ENCODE measurements at places on chromosomes 3 and 15.

DNA sequence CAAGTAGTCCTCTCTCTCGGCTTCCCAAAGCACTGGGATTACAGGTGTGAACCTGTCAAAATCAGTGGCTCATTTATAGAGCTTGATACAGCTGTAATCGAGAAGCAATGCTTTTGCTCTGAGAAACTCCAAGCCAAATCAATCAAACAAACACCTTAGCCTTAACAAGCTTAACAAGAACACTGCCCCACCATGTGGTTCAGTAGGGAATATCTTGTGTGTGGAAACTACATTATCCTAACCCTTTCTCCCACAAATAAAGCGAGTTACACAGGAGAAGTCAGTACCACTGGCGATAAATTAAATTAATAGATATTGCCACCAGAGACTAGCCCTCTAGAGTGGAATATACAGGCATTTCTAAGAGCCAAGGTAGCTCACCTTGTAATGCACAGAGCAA is 13.9 kb downstream of the CDAN1 start:
- no peak for DNase-seq

- no peak for DNase-seq
Observed at GRCh38 chr15:89364341-89364740, 29.7 kb upstream of the POLG start.

DNA sequence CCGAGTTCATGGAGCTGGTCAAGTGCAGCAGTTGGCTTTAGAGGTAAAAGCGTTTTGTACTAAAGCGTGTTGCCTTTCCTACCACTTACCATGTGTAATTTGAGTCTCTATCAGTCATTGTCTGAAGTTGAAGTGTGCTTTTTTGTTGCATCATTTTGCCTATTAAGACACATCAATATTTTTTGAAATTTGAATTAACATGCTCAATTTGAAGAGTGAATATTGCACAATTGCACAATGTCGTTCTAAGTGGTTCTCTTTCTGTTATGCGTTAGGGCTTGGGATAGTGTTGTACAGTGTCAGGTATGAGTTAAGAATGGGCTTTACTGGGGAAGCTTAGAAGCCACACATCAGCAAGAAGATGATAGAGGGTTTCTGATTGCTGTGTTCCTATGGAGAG is 84.0 kb upstream of the ACKR4 start:
- DNase-seq: no peak

DNA sequence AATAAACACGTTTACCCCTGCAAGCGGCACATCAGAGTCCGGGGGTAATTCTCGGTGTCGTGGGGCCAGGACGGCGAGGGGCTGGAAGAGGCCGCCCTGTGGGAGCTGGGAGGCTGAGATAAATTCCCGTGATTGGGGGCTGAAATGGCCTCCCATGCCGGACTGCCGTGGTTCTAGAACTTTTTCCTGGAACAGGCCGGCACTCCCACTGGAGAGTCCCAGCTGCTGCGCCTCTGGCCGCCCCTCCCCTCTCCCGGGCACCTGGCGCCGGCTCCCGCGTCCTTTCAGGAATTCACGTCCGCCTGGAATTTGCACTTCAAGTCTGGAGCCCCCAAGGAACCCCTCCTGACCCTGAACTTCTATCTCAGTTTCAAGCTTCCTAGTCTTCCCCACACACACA is 10.8 kb upstream of the LRRC2 start:
- DNase-seq: no peak

GRCh38 chr3:14769544-14770325 is 49.0 kb upstream of the FGD5 start:
- peak; percentile 62 for DNase-seq

DNA sequence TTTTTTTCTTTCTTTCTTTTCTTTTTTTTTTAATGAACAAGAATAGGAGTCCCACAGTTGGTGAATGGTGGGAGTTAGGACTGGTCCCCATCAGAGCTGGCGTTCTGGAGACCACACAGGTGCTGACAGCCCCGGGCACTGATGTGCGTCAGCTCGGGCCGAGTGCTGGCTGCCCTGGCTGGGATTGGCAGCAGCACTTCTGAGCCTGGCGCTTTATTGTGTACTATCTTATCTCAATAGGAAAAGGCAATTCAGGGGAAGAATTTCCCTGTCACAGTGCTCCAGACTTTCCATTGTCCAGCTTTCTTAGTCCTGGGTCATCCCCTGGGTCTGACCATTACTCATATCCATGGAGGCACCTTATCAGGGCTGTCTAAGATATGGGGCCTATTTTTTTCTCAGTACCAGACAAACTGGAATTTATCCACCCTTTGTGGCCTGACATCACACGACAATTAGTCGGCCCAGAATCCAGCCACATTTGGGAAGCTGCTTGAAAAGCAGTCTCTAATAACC is 54.1 kb downstream of the TMEM44 start:
- peak; percentile 83 for DNase-seq

DNA sequence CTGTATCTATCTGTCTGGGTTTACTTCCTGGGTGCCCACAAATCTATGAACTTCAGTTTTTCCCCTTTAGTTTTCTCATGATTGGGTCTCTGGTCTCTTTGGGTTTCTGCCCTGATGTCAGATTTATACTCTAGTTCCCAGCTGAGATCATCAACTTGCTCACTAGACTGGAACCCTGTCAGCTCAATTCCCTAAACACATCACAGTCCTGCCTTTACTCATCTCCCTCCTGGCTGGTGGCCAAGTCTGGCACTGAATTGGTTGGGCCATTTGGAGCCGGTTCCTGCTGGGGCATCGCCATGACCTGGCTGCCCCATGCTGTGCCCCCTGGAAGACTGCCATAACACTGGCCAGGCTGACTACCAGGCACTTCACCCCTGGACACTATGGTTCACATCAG is 345.3 kb downstream of the CHST2 start:
- DNase-seq: no peak

GRCh38 chr3:31937225-31937624 is 43.8 kb downstream of the OSBPL10 start:
- no peak for DNase-seq

DNA sequence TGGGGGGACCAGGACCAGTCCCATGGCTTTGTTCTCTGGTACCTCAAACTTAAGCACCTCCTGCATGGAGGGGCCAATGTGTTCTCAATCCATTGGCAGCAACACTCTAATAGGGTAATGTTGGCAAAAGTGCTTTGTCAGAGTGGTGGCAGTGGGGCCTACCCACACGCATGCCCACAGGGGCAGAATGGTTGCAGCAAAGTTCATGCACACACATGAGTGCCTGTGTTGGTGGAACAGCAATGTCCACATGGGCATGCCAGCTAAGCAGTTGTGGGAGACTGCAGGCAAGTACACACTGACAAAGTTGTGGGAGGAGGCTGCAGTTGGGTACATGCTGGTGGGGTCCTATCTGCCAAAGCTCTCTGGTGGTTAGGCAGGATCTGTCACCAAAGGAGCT is 645.2 kb downstream of the ZNF385D start:
- DNase-seq: no peak

- no peak for DNase-seq
Observed at GRCh38 chr15:64452988-64453688, 7.2 kb upstream of the ZNF609 start.

DNA sequence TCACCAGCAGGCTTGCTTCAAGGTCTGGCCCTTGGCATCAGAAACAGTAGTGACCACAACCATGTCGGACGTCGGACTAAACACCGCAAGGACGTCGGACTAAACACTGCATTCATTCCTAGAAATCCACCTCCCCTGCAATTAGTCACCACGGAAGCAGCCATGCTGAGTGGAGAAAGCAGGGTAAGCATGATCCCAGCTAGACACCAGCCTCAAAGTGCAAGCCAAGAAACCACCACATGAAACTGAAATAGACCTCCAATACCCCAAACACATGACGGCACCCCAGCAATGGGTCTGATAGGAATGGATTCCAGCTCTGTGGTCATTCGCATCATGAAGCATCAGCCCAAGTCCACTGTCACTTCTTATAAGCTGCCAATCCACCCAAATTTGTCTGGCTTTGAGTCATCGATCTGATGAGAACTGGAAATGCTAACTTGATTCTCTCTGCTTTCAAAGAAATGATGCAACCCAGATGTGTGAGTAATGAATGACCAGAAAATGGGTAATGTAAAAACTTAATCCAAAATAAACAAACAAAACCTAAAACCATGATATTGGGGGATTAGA is 348.3 kb upstream of the TMCO5A start:
- no peak for DNase-seq

DNA sequence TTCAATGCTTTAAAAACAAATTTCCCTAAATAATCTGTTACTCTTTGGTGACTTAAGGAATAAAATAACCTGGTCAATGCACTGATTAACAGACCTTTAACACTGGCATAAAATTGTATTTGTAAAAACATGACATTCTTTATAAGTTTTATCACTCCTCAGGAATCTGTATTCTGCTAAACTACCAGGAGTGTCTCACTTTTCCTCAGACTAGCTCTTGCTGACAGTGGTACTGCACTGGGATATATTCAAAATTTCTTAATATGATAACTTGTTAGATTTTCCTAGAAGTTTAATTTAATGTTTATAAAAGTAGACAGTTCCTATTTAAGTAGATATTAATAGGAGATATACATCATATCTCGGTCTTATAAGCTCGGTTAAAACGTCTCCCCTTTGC is 363.4 kb upstream of the ARHGEF26 start:
- no peak for DNase-seq

DNA sequence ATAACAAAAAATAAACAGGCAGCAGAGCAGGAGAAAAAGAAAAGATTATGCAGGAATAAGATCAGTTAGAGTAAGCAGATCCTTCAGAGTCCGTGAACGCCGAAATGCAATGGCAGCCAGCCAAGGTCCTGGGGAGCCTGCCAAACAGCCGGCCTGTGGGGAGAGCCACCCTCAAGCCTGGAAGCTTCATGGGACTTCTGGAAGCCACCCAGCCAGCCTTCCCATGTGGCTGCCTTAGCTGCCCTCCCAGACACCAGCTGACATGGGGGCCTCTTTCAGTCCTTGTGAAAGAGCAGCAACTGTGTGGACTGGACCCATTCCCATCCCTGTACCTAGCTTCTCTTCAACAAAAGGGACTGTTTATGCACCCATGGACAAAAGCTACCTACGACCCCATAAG is 64.9 kb upstream of the RAD18 start:
- peak; percentile 83 for DNase-seq

GRCh38 chr3:13358643-13359042 is 61.5 kb downstream of the NUP210 start:
- DNase-seq: no peak

DNA sequence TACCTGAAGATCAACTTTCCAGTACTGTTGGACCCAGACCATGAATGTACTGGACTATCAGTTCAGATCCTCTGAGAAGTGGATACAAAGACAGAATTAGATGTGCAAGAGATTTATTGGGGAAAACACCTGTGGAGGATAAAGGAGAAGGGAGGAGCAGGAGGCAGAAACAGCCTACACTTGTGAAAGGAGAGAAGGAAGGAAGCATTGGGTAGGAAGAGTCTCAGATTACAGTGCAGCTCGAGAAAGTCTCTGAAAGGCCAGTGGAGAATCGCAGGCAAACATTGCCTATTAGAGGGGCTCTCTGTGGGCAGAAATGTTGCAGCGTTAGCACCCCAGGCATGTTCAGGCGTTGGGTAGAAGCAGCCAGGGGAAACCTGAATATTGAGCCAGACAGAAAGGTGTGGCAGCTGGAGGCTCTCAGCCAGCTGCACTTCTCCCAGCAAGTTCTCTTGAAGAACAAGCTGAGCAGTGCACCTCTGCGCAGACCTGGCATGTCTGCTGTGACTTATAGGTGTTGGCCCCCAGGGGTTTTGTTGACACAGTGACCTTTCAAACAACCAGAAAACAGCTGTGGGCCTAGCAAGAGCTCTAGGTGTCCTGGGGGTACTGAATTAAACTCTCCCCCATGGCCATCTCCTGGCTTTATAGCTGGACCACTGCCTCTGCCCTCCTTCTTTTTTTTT is 7.0 kb downstream of the CHST14 start:
- no peak for DNase-seq

GRCh38 chr3:59538753-59539432 is 489.1 kb upstream of the CFAP20DC start:
- no peak for DNase-seq

- no peak for DNase-seq
Observed at GRCh38 chr3:112894258-112894657, 47.6 kb upstream of the CD200R1L start.

DNA sequence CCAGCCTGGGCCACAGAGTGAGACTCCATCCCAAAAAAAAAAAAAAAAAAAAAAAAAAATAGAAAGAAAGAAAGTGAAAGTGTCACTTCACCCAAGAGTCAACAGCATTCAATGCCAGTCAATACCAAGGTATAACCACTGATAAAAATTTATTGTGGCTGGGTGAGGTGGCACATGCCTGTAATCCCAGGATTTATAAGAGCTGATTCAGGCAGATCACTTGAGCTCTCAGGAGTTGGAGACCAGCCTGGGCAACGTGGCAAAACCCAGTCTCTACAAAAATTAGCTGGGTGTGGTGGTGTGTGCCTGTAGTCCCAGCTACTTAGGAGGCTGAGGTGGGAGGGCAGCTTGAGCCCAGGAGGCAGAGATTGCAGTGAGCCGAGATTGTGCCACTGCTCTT is 46.5 kb upstream of the PIK3CB start:
- DNase-seq: no peak

DNA sequence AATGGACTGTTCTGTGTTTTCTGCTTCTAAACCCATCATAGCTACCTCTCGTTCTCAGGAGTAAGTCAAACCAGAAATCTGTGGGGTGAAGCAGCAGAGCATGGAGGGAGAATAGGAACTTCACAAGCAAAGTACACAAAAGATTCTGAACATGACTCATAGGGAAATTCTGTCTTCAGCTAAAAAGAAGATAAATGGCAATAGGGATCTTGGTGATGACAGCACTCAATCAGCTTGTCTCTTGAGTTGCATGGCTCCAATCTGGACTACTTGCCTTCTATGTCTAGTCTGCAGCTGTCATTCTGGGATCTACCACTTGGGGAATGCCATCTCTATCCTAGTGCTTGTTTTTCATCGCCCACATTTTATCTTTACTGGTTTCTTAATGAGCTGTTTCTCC is 13.5 kb upstream of the GRAMD1C start:
- no peak for DNase-seq

DNA sequence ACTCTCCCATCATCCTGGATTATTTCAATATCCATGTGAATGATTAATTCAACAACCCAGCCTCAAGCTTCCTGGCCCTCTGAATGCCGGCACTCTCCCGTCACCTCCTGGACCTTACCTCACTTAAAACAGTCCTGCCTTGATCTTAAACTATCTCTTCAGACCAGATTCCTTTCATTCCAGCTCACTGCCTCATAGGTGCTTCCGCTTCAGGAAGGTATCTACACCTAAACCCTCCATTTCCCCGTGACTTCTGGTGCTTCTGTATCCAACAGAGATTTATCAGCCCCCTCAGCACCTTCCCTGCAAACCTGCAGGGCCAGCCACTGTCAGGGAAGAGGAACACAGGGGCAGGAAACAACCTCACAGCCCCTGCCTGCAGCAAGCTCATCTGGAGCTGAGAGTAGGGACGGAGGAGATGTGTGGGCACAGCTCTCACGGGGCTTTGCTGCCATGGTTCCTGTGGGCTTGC is 98.9 kb upstream of the TJP1 start:
- no peak for DNase-seq

GRCh38 chr3:29079358-29079757 is 201.5 kb upstream of the RBMS3 start:
- no peak for DNase-seq

DNA sequence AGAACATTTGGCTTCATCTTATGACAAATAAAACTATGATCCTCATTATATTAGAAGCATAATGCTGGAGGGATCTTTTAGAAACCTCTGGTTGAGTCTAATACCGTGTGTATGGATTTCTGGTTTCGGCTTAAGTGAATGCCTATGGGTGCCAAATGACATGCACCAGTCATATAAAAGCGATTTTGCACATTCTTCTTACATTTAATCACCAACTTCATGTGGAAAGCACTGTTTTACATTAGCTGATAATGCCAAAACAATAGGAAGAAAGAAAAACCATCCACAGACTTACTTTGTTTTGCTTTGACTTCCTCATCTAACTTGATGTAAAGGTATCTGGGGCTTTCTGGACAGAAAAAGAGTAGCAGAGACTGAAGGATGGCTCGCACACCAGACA is 20.9 kb downstream of the SLC2A2 start:
- DNase-seq: no peak
